CD4-positive, alpha-beta memory T cell (primary cell): ENCODE measurements at places on chromosomes 5 and 9.

- no peak for DNase-seq
These were observed 4.1 kb downstream of the KIF4B start for GRCh38 chr5:155017610-155018009.

DNA sequence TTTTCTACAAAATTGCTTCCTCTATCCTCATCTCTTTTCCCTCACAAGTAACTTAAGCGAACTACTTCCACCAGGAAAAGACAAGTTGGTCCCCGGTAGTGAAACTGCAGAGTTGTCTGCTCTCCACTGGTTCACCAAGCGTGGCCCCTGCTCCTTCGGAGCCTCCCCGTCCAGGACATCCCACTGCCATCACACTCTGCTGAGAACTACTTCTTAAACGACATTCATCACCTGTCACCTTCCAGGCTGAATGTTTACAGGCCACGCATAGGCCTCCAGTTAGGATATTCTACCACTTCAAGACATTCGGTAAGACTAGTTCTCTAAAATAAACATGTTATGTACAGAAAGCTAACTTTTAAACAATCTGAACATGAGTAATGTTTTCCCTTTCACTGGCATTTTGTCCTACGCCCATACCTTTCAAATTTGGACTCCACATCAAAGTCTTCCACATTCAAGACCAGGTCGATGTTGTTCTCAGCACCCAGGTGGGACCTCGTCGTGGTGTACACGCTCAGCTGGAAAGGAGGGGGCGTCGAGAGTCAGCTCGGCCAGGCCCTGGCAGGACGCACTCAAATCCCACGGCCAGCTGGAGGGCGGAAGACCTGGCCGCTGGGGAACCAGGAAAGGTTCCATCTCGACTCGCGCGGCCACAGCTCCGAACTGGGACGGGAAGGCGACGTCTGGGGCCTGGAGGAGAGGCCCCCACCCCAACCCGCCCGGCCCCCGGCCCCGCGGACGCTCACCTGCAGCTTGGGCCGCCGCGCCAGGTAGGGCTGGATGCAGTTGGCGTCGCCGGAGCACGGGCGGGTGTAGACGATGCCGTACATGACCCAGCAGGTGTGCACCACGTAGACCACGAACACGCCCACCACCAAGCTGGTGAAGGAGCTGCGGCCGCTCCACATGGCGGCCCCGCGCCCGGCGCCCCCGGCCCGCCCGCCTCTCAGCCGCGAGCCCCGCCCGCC, 683 bp downstream of the CLPTM1L start:
- DNase-seq, result no peak

GRCh38 chr9:88567870-88568269, 32.9 kb downstream of the NXNL2 start:
- no peak for DNase-seq

GRCh38 chr5:179534431-179534830, 15.9 kb upstream of the RUFY1 start:
- no peak for DNase-seq

DNA sequence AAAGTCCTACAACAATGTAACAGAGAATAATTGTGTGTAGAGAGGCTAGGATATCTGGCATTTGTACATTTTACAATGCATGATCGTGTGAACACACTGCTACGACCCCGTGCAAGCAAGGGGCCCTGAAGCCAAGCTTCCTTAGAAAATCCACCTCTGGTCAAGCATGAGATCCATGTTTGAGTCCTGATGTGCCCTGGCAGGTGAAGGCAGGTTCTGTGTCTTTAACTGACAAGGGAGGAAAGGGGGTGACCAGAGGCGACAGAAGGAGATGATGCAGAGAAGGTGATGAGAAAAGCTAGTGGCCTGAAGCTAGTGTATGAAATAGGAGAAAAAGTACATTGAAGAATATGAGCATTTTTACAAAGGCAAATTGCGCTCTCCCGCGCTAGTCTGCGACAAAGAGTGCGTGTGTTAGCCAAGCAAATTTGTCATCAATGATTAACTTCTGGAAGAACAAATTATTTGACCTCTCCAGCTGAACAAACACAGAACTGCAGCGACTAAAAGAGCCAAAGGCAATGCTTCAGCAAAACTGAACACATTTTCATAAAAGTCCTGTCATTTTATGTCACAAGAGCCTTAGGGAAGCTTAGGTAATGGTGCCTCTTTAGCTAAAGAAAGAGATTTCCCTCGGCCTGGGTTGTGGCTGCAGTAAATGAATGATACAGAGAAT, 101.7 kb upstream of the DAPK1 start:
- no peak for DNase-seq

GRCh38 chr5:163658702-163659567, 153.5 kb downstream of the MAT2B start:
- DNase-seq, result no peak

GRCh38 chr5:136501133-136501532, 135.8 kb upstream of the TRPC7 start:
- DNase-seq, result no peak
